Caki2 (cell line): ENCODE measurements at places on chromosomes 7 and 10. TPM values are rescaled to one million over a fixed set of nuclear protein-coding genes. Genes with fewer than 3 reads are reported as not detected.

GRCh38 chr7:24017519-24017918 lies 266.5 kb upstream of the NPY start:
- DNase-seq, result no peak

DNA sequence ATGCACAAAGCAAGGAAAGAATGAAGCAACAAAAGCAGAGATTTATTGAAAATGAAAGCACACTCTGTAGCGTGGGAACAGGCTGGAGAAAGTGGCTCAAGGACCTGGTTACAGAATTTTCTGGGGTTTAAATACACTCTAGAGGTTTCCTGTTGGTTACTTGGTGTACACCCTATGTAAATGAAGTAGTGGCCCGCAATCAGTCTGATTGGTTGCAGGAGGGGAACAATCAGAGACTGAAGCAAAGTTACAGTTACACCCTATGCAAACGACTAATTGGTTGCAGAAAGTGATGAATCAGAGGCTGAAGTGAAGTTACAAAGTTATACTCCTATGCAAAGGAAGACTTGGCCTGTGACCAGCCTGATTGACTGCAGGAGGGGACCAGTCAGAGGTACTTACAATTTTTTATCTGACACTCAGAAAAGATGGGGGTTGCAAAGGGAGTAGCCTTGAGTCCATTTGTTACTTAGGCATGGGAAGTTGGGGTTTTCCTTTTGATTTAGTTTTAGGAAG lies 3.6 kb upstream of the MTPN start:
- peak; percentile 93 for DNase-seq

GRCh38 chr10:44267007-44267406 lies 117.9 kb downstream of the CXCL12 start:
- DNase-seq, result no peak

GRCh38 chr10:81843042-81843441 lies 32.0 kb upstream of the NRG3 start:
- no peak for DNase-seq

- DNase-seq, result no peak
These were observed 243.5 kb upstream of the LRGUK start for GRCh38 chr7:133883591-133883990.

Gene VWC2
- total RNA-seq, result not detected in 2 replicates

GRCh38 chr7:8765374-8765773 lies 332.0 kb downstream of the NXPH1 start:
- no peak for DNase-seq

- no peak for DNase-seq
These were observed 279.1 kb downstream of the PHF14 start for GRCh38 chr7:11252705-11253272.

DNA sequence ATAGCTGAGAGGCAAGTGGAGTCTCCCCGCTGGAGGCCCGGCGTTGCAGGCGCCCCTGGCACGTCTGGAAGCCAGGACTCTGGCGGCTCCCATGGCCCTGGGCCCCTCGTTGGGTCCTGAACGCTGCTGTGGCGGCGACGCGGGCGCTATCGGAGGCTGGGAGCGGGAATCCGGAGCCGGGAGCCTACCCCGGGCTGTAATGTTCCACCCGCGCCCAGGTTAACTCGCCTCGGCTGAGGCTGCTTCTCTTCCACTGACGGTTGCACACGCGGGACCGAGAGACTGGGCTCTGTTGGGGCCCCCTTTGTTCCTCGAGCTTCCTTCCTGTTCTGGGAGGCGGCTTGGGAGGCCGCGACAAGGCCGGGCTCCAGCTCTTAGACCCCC lies 1.3 kb upstream of the HOXA5 start:
- no peak for DNase-seq

- peak; percentile 40 for DNase-seq
These were observed 61.8 kb upstream of the SP4 start for GRCh38 chr7:21365866-21366624.

- no peak for DNase-seq
These were observed 109.0 kb downstream of the VIPR2 start for GRCh38 chr7:159035571-159036073.

Gene CYP3A7
- total RNA-seq, result not detected in 2 replicates

Gene KLLN
- total RNA-seq, result 0.54 TPM in 1 of 2 replicates, not detected in the other

Gene LRRD1
- total RNA-seq, result not detected in 2 replicates

Gene EPC1
- total RNA-seq, result 7.5 and 17.0 TPM in 2 replicates
